ENCODE measurements at places on chromosomes 16 and 17.

- no peak for DNase-seq
Measured at GRCh38 chr16:12324152-12324551, 347.6 kb downstream of the SNX29 start.

DNA sequence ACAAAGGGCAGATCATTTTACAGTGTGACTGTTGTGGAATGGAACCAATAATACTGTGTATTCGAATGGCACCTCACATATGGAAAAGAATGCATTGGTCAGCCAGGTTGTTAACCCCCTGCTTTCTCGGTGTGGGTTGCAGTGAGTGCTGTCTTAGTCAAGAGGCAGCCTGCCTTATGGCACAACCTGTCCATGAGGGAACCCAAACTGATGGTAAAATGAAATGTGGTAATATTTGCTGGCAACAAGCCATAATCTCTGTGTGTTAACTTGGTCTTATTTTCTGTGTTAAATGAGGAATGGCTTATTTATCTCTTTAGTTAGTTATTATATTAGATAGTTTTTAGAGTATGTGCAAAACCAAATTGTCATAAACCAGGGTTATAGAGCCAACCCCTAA, 81.6 kb downstream of the TMC6 start:
- no peak for DNase-seq

DNA sequence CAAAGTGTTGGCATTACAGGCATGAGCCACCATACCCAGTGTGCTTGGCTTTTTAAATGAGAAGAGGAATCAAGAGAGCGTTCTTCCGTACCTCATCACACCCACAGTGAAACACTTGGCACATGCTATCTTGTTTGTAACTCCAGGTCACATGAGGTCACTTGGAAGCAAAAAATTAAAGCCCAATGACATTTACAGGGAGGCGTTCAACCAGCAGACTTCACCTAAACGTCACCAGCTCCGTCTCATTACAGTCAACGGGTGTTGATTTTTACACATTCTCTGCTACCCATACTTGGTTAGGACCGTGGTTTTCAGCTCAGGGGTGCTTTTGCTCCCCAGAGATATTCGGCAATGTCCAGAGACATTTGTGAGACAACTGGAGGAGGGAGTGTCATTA, 127.0 kb downstream of the XYLT1 start:
- DNase-seq, result no peak

DNA sequence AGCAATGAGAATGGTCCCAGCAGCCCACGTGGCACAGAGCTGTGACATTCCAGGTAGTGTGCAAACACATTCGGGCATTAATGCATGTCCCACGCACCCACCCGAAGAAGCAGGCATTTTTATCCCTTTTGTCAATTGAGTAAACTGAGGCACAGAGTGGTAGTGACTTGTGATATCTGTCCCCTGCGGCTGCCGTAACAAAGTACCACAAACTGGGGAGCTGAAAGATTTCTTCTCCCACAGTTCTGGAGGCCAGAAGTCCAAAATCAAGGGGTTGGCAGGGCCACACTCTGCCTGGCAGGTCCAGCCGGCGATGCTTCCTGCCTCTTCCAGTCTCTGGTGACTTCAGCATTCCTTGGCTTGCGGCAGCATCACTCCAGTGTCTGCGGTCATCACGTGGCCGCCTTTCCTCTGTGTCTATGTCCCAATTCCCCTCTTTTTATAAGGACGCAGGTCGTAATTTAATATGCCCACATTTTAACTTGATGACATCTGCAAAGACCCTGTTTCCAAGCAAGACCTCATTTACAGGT, 221.9 kb upstream of the GSE1 start:
- DNase-seq, result no peak

DNA sequence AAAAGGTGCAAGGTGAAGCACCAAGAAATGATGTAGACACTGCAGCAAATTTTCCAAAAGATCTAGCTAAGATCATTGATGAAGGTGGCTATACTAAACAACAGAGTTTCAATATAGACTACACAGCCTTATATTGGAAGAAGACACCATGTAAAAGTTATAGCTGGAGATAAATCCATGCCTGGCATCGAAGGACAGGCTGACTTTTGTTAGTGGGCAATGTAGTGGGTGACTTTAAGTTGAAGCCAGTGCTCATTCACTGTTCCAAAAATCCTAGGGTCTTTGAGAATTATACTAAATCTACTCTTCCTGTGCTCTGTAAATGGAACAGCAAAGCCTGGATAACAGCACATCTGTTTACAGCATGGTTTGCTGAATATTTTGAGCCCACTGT, 26.4 kb downstream of the HLF start:
- DNase-seq, result no peak

DNA sequence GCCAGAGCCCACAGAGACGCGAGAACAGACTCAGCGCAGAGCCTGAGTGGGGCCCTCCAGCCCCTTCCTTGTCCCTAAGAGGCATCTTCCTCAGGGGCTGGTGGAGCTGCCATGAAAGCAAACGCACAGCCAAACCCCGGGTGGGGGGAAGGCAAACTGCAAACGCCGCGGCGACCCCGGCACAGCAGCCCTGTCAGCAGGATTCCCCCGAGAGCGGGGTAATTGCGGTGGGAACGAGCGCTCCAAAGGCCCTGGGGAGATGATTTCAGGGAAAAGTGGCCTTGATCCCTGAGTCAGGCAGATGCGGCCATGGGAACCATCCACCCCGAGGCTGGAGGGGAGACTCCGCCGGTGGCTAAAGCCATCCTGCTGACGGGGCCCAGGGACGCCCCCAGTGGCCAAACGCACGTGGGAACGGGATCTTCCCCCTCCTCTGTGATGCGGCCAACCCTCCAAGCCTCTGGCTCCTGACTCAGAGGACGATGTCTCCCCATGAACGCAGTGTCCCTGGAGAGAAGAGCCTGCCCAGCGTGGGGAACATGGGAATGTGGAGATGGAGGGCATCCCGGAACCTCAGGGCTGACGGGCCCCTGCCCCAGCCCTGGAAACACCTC, 25.1 kb downstream of the SLC7A5 start:
- no peak for DNase-seq

- DNase-seq, result no peak
Measured at GRCh38 chr16:75035410-75035968, 36.7 kb downstream of the ZNRF1 start.

All from stimulated activated naive CD4-positive, alpha-beta T cell treated with Interleukin-2 at 50 U/mL for 16 hours (primary cell).